ENCODE measurements at places on chromosomes 3 and 15. TPM values are rescaled to one million over a fixed set of nuclear protein-coding genes. Genes with fewer than 3 reads are reported as not detected.

DNA sequence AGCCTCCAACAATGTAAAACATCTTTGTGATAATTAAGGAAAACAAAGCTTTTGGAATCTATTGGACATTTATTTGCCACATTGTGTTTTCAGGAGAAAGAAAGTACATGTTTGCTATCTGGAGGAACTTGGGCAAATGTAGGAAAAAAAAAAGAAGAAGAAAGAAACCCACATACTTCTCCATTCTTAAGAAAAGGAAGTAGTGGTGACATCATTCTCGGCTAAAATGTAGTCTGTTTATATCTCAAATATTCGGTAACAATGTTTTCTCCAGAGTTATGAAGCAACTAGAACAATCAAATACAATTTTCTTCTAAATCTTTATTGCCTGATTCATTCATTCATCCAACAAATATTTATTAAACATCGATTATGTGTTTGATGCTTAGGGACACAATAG lies 2.3 kb upstream of the TGFBR2 start:
- no peak for DNase-seq

HRH1 gene
- total RNA-seq: 2.3 TPM

DNA sequence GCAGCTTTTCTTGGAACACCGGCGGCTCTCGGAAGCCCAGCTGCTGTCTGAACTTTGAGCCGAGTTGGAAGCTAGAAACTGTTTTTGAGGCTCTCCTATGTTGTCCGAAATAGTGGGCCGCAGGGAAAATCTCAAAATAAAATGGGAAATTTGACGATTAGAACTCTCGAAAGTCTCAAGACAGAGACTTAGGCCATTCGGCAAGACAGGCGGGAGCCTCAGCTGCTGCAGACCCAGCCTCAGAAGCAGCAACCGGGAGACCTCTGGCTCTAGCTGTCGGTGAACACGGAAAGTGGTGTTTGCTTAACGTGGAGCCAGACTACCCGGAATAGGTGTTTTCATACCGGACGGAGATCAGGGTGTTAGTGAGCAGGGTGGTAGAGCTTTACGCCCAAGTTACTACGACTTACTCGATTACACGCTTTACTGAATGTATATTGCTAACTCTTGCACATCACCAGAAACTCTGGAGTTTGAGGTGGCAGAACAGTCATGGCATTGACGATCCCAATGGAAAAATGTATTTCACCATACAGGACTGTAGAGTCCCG lies 357 bp upstream of the MAN2C1 start:
- DNase-seq: no peak

DNA sequence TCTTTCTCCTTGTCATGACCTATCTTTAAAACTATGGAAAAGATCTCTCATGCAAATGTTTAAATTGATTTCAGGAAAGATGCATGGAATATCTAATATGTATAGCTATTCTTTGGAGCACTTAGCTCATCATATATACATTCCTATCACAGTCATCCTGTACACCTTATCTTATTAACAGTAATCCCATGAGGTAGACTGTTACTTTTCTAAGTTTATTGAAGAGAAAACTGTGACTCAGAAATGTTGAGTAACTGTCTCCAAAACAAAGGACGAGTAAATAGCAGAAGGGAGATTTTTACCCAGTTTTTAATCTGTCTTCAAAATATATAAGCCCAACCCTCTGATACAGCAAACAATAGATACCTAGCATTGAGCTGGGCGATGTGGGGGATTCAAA lies 308.3 kb downstream of the GAP43 start:
- no peak for DNase-seq

- DNase-seq: no peak
Measured at GRCh38 chr3:51311055-51311454, 74.0 kb upstream of the MANF start.

DNA sequence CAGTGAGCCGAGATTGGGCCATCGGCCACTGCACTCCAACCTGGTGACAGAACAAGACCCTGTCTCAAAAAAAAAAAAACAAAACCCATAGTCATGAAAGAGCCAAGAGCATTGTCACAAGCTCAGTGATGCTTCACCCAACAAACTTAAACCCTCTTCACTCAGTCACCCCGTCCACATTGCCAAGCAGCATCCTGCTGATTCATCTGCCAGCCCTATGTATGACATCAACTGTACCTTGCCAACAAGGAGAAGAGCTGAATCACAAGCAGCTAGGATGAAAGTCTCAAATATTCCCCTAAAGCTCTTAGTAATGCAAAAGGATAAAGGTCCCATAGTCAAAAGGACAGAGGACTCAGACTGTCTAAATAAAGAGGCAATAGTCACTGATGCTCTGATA lies 90.0 kb downstream of the ANO10 start:
- DNase-seq: peak; percentile 48

CMC1 gene
- 28.6 TPM for total RNA-seq

DNA sequence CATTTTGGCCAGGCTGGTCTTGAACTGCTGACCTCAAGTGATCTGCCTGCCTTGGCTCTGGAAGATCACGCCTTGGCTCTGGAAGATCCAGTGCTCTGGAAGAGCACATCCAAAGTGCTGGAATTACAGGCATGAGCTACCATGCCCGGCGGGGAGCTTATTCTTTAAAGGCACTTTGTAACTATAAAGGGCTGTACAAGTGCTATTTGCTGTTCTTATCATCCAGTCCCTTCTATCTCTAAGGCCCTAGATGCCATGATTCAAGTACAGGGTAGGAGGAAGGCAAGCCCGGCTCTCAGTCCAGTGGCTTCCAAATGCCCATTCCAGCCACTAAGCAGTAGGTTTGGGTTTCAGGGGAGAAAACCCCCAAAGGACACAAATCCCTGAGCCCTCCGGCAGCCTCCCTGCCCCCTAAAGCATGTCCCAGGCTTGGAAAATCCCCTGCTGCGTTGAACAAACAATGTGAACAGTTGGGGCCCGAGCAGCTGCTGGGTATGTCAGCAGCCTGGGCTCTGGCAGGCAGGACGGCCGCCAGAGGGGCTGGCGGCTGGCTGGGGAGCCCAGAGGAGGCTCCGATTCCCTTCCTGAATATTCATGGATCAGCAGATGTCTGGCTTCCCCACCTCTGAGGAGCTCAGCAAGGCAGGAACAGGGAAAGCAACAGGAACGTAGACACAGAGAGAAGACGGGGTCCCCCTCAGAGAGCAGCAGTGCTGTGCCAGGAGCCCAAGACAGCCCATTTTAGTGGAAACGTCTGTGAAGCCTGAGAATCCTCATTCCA lies 7.7 kb downstream of the IGDCC4 start:
- DNase-seq: no peak

IMPDH2 gene
- total RNA-seq: 430 TPM

SLC9A9 gene
- 1.3 TPM for total RNA-seq

GRCh38 chr3:157447026-157447694 lies 10.5 kb downstream of the PTX3 start:
- DNase-seq: no peak

DNA sequence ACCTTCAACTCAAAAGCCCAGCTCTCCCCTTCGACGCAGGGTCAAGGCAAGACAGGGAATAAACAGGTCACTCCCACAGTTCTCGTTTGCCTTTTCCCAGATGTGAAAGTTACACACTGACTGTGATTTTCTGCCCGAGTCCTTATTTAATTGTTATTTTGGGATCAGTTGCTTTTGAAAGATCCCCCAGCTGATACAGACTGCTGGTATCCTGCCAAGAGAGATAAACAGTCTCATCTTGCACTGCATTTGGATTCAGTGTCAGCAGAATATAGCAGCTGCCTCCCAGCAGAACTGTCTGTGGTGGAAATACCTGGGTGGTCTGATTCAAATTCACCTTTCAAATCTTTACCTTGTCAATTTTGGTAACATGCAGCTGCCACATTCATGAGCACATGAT lies 56.0 kb upstream of the FAM3D start:
- no peak for DNase-seq

GRCh38 chr15:66269326-66270090 lies 16.0 kb upstream of the MEGF11 start:
- DNase-seq: no peak

CACNA1D gene
- 0.53 TPM for total RNA-seq

MYRIP gene
- not detected for total RNA-seq

GRCh38 chr3:41304593-41304992 lies 105.3 kb downstream of the CTNNB1 start:
- DNase-seq: no peak

TAGLN3 gene
- total RNA-seq: 0.78 TPM

GRCh38 chr3:98457543-98457942 lies 5.5 kb upstream of the OR5K1 start:
- no peak for DNase-seq

DNA sequence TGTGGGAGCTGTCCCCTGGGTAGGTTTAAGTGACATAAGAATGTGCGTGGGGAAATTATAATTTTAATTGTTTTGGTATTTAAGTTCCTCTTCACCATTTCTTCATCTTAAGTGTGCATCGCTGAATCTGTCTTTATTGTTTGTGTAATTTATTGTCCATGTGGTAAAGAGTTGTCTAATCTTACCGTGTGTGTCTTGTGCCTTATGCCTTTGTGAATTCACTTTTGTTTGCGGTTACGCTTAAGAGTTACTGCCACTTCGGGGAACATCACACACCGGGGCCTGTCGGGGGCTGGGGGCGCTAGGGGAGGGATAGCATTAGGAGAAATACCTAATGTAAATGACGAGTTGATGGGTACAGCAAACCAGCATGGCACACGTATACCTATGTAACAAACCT lies 767 bp downstream of the WDR48 start:
- DNase-seq: peak; percentile 24

GOLGA8A gene
- total RNA-seq: 65.3 TPM

OR5K4 gene
- total RNA-seq: not detected

DNA sequence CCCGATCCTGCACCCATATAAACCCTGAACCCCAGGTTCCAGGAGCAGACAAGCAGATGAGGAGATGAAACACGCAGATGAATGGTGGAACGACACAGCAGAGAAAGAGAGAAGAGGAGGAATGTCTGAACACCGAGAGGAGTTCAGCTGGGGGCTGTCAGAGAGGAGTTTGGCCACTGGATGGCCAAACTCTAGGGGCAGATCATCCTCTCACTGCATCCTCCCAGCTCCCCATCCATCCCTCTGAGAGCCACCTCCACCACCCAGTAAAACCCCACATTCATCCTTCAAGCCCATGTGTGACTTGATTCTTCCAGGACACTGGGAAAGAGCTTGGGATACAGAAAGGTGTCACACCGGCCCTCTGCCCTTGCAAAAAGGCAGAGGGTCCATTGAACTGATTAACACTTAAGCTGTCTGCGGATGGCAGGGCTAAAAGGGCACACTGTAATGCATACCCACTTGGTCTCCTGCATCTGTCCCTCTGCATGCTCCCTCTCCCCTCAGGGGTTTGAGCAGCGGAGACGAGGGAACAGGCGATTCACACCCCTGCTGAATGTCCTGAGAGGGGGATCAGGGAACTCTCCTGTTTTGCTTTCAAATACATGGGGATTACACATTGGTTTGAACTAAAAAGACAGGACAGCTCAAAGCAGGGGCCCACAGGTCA lies 53.8 kb downstream of the TMED3 start:
- DNase-seq: no peak

GRCh38 chr15:84982301-84982920 lies 755 bp downstream of the PDE8A start:
- peak; percentile 79 for DNase-seq

PTPRG gene
- 0.10 TPM for total RNA-seq

DNA sequence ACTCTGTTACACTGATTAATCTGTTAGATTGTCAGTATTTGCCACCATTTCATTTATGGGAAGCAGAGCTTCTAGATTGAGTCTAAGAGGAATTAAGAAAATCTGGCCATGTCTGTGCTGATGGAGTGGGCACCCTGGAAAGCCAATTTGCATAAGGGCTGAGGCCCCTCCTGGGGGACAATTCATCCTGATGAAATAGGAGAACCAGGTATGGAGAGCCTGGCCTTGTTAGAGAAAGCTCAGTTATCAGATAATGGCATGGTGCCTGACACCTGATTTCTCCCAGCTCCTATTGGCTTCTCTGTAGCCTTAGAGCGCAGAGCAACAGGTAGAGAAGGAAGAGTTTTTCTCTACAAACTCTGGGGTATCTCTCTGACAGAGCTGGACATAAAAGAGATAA lies 114.2 kb downstream of the EBLN2 start:
- no peak for DNase-seq

- DNase-seq: no peak
Measured at GRCh38 chr3:114627770-114628169, 333.9 kb downstream of the TIGIT start.

DNA sequence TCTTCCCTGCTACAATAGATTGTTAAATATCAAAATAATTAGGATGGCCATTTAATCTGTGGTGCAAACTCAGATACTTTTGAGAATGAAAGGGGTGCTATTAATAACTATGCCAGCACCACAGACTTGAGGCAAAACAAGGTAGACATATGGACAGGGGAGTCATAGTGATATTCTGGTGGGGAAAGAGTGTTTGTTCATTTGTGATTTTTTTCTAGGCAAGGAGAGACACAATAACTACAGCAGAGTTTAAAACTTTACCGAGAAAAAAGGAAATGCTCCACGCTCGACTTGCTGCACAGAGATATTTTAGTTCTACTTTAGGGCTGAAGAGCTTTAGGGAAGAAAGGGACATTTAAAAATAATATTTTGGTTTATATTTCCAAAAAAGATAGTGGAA lies 611.2 kb upstream of the GRM7 start:
- DNase-seq: no peak

DNA sequence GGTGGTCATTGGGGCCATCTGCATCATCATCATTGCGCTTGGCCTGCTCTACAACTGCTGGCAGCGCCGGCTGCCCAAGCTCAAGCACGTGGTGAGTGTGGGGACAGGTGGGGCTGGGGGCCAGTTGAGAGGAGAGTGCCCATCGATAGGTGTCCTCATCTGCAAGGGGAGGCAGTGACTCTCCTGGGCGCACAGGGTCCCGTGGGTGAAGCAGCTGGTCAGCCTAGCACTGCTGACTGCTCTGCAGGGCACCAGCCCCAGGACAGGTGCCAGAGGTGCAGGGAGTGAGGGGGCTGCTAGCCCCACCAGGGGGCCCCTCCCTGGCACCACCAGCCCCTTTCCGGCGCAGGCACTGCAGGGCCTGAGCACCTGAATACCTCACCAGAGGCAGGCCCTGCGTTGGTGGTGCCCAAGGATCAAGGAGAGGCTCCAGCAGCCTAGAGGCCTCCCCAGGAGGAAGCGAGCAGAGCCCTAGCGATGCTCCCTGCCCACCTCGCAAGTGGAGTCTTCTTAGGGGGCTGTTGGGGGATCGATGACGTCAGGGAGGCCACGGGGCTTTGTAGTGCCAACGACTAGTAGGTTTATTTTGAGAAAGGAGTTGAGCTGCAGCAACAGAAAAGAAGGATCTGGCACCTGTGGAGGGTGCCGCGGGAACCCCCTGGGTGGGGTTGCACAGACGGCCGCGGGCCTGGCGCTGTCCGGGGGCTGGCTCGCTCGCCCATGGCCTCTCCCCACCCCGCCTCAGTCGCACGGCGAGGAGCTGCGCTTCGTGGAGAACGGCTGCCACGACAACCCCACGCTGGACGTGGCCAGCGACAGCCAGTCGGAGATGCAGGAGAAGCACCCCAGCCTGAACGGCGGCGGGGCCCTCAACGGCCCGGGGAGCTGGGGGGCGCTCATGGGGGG lies 976 bp upstream of the ABTB1 start:
- DNase-seq: peak; percentile 38

PLA2G4B gene
- total RNA-seq: 6.0 TPM

All from activated CD4-positive, alpha-beta memory T cell treated with anti-CD3 and anti-CD28 coated beads for 36 hours (primary cell).